A549 treated with DMSO at 1 μM for 4 hours (cell line): ENCODE measurements at places on chromosomes 16 and 17. TPM values are rescaled to one million over a fixed set of nuclear protein-coding genes. Genes with fewer than 3 reads are reported as not detected.

The TMEM114 gene
- not detected in 5 replicates for total RNA-seq

The OTOP3 gene
- not detected in 5 replicates for total RNA-seq

The NOG gene
- total RNA-seq, result 0.88 to 1.4 TPM (median 1.1 TPM) in 5 replicates

The RBFOX1 gene
- not detected in 5 replicates for total RNA-seq

The CD79B gene
- total RNA-seq, result 0.08 to 0.18 TPM (median 0.13 TPM) in 3 of 5 replicates, not detected in the others

The MYL11 gene
- 0.46 to 0.63 TPM (median 0.54 TPM) in 3 of 5 replicates, not detected in the others for total RNA-seq

The SULT1A4 gene
- 33.6 to 40.4 TPM (median 34.5 TPM) in 5 replicates for total RNA-seq

The EFNB3 gene
- total RNA-seq, result 1.2 to 1.9 TPM (median 1.6 TPM) in 5 replicates

The ZACN gene
- 0.16 to 0.58 TPM (median 0.28 TPM) in 5 replicates for total RNA-seq

The CCDC40 gene
- total RNA-seq, result 5.2 to 7.8 TPM (median 6.5 TPM) in 5 replicates

The ACE gene
- 0.21 to 0.57 TPM (median 0.37 TPM) in 5 replicates for total RNA-seq

The C16orf96 gene
- not detected in 5 replicates for total RNA-seq

The DNAH9 gene
- total RNA-seq, result 0.07 TPM in 1 of 5 replicates, not detected in the others

The CDH3 gene
- total RNA-seq, result 0.12 to 0.39 TPM (median 0.21 TPM) in 5 replicates

The C16orf92 gene
- not detected in 5 replicates for total RNA-seq

The CD300E gene
- not detected in 5 replicates for total RNA-seq

The PRSS53 gene
- total RNA-seq, result 1.3 to 2.1 TPM (median 1.6 TPM) in 5 replicates

The C17orf78 gene
- not detected in 5 replicates for total RNA-seq

The PDE6G gene
- total RNA-seq, result 1.8 to 2.6 TPM (median 2.5 TPM) in 5 replicates

The IGFALS gene
- 0.07 to 0.13 TPM in 2 of 5 replicates, not detected in the others for total RNA-seq

The SP6 gene
- 2.8 to 3.1 TPM (median 2.8 TPM) in 5 replicates for total RNA-seq

The KRT12 gene
- total RNA-seq, result not detected in 5 replicates

The TEFM gene
- total RNA-seq, result 21.2 to 29.3 TPM (median 24.8 TPM) in 5 replicates

The TEX14 gene
- total RNA-seq, result 0.08 to 0.14 TPM (median 0.10 TPM) in 4 of 5 replicates, not detected in the other

The KDM8 gene
- 2.1 to 3.0 TPM (median 2.6 TPM) in 5 replicates for total RNA-seq

The HEXIM2 gene
- total RNA-seq, result 12.6 to 18.6 TPM (median 18.0 TPM) in 5 replicates

The GALR2 gene
- 0.22 to 1.6 TPM (median 1.3 TPM) in 5 replicates for total RNA-seq

The CX3CL1 gene
- total RNA-seq, result 0.04 to 0.32 TPM (median 0.10 TPM) in 4 of 5 replicates, not detected in the other

The ATXN2L gene
- 95.3 to 153 TPM (median 135 TPM) in 5 replicates for total RNA-seq

The DPEP3 gene
- total RNA-seq, result not detected in 5 replicates

The CDT1 gene
- total RNA-seq, result 27.6 to 35.3 TPM (median 30.7 TPM) in 5 replicates

The P2RX1 gene
- total RNA-seq, result 0.03 TPM in 2 of 5 replicates, not detected in the others

The NUPR1 gene
- total RNA-seq, result 12.6 to 15.5 TPM (median 14.8 TPM) in 5 replicates

The ARHGDIA gene
- 502 to 666 TPM (median 606 TPM) in 5 replicates for total RNA-seq
